Left lung (tissue), 14 donors: ENCODE measurements at places on chromosomes 3 and 15.

DNA sequence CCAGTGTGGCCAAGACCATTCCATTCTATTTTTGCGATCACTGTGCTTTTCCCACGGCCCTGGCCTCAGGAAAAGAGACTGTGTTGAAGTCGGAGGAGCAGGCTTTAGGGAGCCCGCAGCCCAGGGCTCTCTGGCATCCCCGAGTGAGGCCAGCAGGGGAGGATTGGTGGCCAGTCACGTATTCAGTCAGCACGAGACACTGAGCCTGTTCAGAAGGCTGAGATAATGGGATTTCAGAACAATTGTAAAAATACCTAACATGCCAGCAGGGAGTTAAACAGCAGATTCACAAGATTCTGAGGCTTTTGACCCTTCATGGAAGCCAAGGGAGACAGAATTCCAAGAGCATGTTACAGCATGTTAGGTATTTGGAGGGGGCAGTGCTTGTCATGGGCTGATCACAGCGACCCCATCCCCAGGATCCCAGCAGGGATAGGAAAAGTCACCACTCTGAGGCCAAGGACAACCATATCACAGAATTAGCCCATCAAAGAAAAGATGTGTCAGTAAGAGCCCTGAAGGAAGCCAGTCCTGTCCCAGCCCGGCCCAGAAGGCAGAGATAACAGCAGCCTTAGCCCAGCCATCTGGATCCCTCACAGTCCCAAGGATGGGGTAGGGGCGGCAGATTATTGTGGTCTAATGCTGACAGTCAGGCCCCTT, 40.6 kb downstream of the AMOTL2 start:
- DNase-seq = no peak

- no peak for DNase-seq
Measured at GRCh38 chr15:100901702-100902435, 17.3 kb upstream of the LRRK1 start.

- DNase-seq = peak; percentile 89
Measured at GRCh38 chr3:64687781-64688604, at the start of gene ADAMTS9. Gene ADAMTS9 (minus strand): TSS chr3:64688000. CDS start chr3:64687657, 343 bp downstream.

- DNase-seq = no peak
Measured at GRCh38 chr3:24513463-24513862, 18.8 kb upstream of the THRB start.

DNA sequence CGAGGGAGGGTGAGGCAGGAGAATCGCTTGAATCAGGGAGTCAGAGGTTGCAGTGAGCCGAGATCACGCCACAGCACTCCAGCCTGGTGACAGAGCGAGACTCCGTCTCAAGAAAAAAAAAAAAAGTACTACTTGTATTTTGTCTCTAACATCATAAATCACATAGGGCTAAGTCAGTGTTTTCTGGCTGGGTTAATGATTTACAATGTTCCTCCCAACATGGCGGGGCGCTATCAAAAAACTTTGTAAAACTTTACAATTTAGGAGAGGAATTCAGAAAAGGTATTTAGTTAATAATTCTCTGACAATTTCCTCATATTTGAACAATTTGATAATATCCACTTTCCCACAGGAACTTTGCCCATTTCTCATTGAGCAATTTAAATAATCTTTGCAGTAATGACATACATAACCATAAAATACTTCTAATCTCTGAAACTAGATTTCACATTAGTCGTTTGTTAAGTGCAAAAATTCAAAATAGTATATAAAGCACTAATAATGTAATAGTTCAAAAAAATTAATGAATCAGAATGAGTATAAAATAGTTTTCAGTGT, 26.6 kb upstream of the B3GNT5 start:
- DNase-seq = no peak

DNA sequence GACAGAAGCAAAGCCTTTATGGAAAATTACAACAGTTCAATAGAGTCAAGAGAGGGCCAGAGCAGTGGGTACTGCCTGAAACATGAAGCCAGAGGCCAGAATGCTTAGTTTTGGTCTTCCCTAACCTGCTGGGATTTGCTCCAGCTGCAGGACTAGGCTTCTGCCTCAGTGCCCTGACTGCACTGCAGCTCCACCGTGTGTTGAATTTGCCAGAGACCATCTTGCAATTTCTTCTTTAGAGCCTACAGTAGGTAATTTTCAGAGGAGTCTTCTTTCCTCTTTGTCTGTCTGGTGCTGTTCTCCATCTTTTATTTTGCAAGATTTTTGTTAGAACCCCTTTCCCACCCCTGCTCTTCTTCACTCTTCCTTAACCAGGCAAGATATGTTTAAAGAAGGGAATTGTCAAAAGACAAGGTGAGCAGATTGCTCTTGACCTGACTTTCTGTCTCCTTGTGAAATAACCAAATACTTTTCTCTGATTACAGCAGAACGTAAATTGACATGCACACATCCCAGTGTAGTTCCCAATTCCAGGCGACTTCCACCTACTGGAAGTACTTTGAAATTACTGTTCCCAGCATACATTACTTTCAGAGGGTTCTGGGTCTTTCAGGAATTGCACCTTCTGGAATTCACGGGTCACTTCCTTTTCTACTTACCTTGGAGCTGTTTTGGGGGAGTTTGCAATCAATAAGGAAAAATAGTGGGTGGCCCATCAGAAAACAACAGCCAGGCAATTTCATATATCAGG, 161.2 kb downstream of the MINAR1 start:
- no peak for DNase-seq

- DNase-seq = no peak
Measured at GRCh38 chr3:143979813-143980212, 8.2 kb downstream of the DIPK2A start.

GRCh38 chr3:140588558-140588957, 89.3 kb upstream of the TRIM42 start:
- no peak for DNase-seq
